ENCODE measurements at places on chromosomes 1 and 21. TPM values are rescaled to one million over a fixed set of nuclear protein-coding genes. Genes with fewer than 3 reads are reported as not detected.

- no peak for DNase-seq
Observed at GRCh38 chr1:40151457-40152079, 9.6 kb upstream of the RLF start.

DNA sequence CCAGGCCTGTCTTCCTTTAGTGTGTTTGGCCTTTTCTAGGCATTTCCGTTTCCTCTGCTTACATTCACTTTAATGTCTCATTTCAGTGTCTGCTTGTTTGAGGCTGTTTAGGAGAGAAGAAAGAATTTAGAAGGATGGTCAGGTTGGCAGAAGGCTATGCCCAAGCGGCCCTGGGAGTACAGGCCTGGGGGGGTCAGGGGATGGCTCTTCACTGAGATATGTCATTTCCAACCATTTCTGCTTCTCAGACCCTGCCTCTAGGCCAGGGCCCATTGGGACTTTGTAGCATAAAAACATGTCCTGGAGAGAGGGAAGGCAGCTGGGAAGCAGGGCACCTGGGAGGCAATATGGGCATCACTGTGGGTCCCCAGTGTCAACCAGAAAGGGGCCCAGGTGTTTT lies 86.0 kb downstream of the DDX20 start:
- DNase-seq = no peak

DNA sequence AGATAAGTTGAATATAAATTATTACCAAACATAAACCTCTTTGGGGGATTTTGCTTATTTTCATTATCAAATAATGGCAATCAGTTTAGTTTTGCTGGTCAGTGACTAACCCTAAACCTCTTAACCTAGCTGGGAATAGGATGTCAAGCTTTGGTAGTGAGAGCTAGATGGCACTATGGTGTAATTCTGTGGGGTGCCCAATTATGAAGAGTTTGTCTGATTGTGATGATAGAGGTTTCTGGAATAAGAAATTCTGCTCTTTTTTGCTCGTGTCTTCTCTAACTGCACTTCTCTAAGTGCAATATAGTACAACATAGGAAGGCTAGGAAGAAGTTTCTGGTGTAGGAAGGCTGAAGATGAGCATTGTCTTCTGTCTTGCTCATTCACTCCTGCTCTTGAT lies 59.8 kb downstream of the XCL1 start:
- DNase-seq = no peak

- DNase-seq = no peak
Observed at GRCh38 chr1:183552891-183553290, 37.4 kb downstream of the NCF2 start.

DNA sequence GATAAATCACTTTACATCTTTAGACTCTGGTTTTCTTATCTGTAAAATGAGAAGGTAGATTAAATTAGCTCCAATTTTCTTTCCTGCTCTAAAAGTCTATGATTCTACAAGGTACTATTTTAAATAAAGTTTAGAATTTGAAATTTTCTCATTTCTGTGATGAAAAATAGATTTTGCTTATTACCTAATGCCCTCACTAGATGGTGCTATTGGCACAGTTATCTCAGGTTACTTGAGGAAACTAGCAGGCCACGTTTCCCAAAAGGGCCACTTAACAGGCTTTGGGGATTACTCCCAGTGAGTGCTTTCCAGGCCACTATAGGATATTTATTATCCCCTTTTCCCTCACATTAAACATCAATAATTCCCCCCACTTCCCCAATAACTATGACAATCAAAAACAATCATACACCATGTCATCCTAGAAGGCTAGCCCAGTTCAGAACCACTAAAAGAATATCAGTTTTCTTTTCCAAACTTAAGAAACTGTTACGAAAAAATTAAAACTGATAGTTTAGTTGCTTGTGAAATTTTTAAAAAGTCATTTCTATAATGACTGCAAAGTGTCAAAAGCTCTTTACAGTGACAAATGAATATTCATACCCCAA lies 30.6 kb downstream of the OMA1 start:
- DNase-seq = peak; percentile 77

GRCh38 chr21:45533846-45534635 lies 8.2 kb downstream of the SLC19A1 start:
- DNase-seq = no peak

DNA sequence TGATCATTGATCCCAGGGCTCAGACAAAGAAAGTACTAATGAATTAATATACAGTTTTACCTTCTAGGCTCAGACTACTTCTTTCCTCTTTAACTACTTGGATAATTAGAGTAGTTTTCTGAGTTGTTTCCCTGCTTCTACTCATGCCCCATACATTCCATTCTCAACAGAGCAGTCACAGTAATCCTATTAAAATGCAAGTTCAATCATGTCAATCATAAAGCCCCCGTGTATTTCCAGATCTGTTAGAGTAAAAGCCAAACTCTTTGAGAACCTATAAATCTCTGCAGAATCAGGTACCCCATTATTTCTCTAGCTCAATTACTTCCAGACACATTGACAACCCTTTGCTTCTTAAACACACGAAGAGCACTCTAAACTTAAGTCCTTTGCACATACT lies 242.1 kb upstream of the PRMT6 start:
- DNase-seq = no peak

DNA sequence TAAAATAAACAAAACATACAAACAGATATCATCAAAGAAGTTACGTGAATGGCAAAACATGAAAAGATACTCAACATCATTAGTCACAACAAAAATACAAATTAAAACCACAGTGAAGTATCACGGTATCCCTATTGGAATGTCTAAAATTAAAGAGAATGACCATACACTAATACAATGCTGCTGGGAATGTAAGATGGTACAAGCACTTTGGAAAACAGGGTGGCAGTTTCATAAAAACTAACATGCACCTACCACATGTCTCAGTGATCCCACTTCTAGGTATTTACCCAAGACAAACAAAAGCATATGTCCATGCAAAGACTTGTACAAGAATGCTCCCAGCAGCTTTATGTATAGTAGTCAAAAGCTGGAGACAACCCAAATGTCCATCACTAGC lies 69.1 kb downstream of the HSF2BP start:
- no peak for DNase-seq

DNA sequence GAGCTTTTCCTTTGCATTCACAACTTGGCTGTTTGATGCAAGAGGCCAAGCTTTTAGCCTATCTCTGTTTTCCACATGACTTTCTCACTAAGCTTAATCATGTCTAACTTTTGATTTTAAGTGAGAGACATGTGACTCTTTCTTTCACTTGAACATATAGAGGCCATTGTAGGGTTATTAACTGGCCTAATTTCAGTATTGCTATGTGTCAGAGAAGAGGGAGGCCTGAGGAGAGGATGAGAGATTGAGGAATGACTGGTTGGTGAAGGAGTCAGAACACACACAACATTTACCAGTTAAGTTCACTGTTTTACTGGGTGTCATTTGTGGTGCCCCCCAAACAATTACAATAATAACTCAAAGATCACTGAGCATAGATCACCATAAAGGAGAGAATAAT lies 193.5 kb downstream of the CYYR1 start:
- DNase-seq = no peak

GRCh38 chr1:235181561-235182245 lies 20.7 kb upstream of the RBM34 start:
- no peak for DNase-seq

DNA sequence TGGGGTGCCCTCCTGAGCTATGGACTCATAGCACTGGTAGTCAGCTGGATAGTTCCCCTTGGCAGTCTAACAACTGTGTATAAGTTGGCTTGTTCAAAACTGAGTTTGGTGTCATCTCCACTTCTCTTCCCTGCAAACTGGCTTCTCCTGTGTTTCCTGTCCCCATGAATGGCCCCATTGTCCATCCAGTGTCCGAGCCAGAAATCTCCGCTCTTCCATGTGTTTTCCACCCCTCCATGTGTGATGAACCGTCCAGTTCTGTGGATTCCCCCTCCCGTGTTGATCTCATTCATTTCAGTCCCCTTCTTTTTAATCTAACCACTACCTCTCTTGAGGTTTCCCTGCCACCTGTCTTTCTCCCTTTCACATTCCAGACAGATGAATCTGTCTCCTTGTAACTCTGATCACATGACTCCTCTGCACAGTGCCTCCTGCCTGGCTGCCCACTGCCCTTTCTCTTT lies 195.7 kb downstream of the ROR1 start:
- DNase-seq = no peak

DNA sequence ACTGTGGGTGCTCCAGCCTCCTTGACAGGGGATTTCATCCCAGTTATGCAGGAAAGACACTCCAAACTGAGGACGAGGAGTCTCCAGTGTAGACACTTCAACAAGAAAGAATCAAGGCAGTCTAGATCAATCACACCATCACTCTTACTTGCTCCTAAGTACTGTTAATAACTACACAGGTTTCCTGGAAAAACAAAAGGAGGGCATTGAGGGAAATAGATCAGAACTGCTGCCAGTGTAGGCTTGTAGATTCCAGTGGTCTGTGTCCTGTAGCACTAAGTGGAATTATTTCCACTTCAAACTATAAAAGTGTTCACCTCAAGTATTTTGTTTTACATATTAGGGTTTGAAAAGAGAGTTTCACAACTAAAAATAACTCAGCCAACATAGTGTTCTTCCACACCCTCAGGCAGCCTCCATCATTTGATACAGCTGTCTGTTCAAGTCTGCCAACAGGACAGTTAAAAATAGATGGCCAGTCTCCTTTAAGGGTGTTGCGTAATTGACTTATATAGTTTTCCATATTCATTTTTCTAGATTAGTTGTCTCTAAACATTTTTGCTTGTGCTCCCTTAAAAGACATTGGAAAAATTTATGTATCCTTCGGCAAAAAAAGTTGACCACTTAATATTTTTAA lies 32.0 kb upstream of the AGL start:
- DNase-seq = no peak

DNA sequence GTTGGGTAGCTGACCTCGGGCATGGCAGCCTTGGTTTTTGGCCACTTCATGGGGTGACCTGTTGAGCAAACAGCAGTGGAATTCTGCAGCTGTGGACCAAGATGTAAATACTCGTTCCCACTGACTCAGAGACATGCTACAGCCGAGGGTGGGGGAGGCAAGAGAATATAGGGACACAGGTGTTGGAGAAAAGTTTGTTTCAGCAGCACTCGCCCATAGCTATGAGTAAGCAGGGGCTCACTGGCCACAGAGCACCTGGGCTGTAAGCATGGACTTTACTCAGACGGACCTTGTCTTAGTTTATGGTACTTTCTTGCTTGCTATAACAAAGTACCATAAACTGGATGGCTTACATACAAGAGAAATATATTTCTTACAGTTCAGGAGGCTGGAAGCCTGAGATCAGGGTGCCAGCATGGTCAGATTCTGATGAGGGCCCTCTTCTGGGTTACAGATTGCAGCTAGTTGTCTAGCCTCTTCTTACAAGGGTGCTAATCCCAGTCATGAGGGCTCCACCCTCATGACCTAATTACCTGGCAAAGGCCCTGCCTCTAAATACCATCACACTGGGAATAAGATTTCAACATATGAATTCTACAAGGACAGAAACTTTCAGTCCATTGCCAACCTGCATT lies 437.2 kb upstream of the DAB1 start:
- no peak for DNase-seq

- no peak for DNase-seq
Observed at GRCh38 chr1:243701872-243702271, 148.2 kb downstream of the AKT3 start.

- DNase-seq = no peak
Observed at GRCh38 chr1:185450060-185450788, 133.2 kb upstream of the IVNS1ABP start.

The GRHL3 gene
- 1.7 TPM for total RNA-seq

The CHI3L2 gene
- total RNA-seq = 27.2 TPM

The HSD3B1 gene
- not detected for total RNA-seq

The OPTC gene
- not detected for total RNA-seq

The CASQ2 gene
- 2.3 TPM for total RNA-seq

The KIF14 gene
- 0.19 TPM for total RNA-seq

The PCSK9 gene
- total RNA-seq = 0.28 TPM

The SERINC2 gene
- 126 TPM for total RNA-seq

The KRTAP24-1 gene
- not detected for total RNA-seq

The MEX3A gene
- 1.7 TPM for total RNA-seq

The G0S2 gene
- total RNA-seq = 15.5 TPM

The LCE1D gene
- not detected for total RNA-seq

The SF3B4 gene
- 55.0 TPM for total RNA-seq

The RIPK4 gene
- 32.6 TPM for total RNA-seq

The CD52 gene
- total RNA-seq = 30.8 TPM

The NOS1AP gene
- 10.7 TPM for total RNA-seq

The IL20 gene
- total RNA-seq = not detected

Measured in kidney (tissue), 22 donors.